ENCODE measurements at places on chromosomes 2 and 18.

GRCh38 chr2:139652385-139652784 lies 872.2 kb upstream of the NXPH2 start:
- no peak for DNase-seq

DNA sequence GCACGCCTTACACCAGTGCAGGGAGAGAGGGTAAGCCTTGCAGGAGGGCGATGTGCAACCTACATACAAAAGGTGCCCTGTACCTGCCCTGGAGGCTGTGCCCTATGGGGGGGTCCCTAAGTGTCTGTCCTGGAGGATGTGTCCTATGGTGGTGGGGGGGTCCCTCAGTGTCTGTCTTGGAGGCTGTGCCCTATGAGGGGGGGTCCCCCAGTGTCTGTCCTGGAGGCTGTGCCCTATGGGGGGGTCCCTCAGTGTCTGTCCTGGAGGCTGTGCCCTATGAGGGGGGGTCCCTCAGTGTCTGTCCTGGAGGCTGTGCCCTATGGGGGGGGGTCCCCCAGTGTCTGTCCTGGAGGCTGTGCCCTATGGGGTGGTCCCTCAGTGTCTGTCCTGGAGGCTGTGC lies 216.6 kb downstream of the HDAC4 start:
- DNase-seq: no peak

DNA sequence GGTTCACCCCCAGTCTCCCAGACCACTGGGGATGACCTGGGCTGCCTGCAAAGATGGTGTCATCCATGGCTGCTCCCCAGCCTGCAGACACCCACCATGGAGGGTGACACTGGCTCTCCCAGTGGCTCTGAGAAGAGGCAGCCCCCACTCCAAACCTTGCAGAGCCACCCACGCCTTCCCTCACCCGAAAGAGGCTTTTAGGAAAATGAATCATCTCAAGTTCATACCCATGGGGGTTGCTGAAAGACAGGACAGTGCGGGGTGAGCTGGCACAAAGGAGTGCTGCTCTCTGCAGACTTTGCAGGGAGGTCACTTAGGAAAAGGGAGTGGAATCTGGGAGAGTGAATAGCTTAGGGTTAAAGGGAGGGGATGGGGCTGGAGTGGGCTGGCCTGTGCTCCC lies 36.4 kb downstream of the MPHOSPH10 start:
- DNase-seq: peak; percentile 33

GRCh38 chr2:96541398-96542152 lies 5.0 kb downstream of the ARID5A start:
- no peak for DNase-seq

DNA sequence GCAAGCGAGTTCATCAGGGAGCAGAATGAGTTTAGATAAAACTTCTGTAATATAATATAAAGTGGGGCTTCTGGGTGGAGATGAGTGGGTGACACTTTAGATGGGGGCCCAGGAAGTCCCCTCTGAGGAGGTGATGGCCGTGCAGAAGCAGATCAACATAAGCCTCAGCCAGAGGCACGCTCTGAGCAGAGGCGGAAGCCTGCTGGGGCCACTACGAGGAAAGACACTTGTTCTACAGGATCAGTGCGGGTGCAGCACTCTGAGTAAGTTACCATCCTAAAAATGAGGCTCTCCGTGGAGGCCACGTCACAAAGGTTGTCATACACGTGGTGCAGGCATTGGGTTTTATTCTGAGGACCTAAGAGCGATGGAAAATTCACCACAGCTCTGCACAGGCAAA lies 22.3 kb downstream of the TMEM18 start:
- DNase-seq: peak; percentile 16

GRCh38 chr2:101446869-101447268 lies 28.0 kb downstream of the RFX8 start:
- DNase-seq: no peak

DNA sequence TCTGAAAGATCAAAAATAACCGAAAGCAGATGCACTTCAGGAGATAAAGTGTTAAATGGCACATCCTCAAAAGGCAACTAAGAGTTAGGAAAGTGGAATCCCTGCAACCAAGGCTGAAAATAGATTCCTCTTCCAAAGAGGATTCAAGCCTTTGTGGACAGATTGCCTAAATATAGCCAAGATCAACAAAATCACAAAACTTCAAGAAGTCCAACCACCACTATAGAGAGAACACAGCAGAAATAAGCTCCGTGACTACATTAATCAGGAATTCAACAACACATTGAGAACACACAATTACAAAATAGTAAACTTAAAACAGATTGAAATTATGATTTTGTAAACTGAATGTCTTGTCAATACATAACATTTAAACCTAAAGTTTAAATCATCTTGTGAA lies 165.7 kb downstream of the LNPK start:
- no peak for DNase-seq

DNA sequence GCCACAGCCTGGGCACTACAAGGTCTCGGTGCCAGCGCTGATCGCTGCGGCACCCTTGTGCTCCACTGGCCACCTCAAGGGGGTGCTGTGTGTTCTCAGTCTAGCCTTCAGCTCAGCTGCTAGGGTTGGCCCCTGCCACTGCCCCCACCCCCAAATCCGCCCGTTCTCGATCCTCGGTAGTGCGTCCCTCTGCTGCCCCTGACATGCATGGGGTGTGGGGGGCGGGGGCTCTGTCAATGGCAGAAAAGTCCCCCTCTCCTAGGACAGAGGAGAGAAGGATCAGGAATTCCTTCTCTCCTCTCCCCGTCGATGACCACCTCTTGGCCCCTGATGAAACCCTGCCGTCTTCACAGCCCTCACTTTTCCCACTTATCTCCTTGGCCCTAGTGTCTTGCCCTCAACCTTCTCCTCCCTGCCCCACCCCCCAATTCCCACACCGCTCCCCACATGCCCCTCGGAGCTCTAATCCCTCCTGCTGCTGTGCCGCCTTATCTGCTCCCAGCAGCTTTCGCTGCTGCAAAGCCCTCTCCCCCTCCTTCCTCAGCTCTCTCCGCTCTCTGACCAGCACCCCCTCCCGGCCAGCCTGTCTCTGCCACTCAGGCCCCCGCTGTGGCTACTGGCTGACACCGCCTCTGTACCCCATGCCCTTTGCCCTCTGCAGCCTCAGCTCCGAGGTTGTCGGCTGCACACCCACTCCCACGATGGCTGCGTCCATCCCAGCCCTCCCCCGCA lies 4.3 kb upstream of the ASIC4 start:
- peak; percentile 70 for DNase-seq

DNA sequence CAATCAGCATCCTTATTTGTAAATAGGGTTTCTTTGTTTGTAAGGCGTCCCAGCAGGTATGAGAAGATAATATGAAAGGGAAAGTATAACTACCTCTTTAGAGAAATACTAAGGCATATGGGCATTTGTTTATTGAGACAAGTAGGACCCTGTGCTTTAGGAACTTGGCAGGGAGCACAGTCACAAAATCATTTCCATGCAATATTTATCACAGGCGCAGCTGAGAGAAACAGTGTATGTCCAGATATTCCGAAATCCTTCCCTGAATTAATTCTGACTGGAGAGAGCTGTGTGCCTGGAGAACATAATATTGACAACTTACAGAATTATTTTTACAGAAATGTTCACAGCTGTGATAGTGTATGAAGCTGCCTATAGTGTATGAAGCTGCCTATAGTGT lies 416.7 kb downstream of the THSD7B start:
- no peak for DNase-seq

DNA sequence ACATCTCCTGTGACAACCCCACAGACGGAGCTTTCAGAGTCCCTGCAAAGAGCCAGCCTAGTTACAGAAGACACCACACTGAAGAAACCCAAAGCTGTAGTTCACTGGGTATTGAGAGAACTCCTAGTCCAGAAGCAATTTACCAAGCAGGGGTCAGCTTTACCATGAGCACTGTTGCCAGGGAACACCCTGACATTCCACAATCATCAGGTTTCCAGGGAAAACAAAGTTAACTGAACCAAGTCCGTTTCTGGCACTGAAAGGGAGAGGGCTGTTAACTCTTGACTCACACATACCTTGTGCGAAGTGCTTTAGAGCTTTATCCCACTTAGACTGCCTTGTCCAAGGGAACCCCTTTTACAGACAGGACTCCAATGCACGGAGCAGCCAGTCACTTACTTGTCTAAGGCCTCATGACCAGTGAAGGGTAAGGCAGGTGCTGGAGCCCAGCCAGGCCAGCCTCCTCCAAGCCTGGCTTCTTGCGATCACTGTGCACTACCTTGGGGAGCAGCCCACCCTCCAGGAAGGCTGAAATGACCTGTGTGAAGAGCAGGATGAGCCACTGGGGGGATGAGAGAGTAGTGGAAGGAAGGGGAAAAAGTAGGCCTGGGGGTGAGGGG lies 53.9 kb downstream of the REEP1 start:
- DNase-seq: no peak

GRCh38 chr2:38146275-38146906 lies 70.4 kb upstream of the CYP1B1 start:
- DNase-seq: peak; percentile 41

DNA sequence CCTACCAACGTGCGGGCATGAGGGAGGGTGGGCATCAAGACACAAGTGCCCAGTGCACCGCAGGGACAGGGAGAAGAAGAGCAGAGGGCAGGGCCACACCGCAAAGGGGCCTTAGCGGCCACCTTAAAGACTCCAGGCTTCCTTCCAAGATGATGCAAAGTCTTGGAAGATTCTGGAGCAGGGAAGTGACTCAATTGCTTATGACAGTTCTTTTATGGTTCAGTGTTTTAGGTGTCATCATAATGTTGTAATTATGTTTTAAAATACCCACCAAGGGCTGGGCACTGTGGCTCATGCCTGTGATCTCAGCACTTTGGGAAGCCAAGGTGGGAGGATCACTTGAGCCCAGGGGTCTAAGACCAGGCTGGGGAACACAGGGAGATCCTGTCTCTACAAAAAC lies 44.5 kb upstream of the SEMA4C start:
- no peak for DNase-seq

GRCh38 chr18:48892146-48892855 lies 58.5 kb downstream of the SMAD7 start:
- DNase-seq: no peak

DNA sequence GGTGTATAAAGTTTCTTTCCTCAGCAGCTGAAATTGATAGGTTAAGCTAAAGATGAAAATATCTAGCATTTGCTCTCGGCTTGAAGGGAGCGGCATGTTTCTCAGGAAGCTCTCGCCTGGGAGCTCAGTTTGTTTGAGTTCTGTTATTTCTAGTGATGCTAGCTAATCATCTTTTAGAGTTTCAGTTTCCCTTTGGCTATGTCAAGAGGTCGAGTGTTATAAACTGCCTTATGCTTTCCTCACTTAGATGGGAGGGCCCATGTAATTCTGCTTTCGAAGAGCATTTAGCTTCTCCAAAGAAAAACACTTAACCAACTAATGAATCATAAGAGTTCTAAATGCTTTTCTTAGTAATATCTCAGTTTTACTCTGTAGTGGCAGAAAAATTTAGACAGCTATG lies 33.6 kb downstream of the PLCL1 start:
- DNase-seq: no peak

DNA sequence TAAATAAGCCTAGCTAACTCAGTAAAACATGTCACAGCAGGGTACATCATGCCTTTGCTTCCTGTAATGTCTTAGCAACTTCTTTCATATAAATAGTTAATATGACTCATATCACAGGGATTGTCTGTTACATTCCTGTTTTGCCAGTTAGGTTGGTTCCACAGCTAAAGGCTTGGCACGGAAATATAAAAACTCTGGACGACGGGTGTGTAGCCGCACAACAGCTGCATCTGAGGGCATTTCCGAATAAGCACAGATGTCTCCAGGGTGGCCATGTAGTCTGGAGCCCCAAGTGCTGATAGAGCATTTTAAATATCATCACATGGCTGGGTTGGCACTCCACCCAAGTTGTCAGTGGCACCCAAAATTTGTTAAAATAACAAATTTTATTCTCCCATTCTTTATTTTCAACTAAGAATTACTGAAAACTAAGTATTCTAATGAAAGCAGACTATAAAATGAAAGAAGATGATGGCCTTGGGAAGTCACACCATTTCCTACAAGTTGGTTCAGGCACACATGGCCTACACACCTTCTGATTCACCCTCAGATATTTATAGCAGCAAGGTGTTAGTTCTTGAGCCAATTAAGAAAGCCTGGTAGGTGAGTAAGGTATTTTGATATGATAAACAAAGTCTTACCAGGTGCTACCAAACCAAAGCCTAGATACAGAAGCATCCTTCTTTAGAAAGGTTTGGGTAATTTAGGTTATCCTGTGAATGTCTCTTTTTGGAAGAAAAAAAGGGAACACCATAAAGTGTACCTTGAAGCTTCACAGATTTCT lies 61.8 kb upstream of the STK17B start:
- DNase-seq: no peak

GRCh38 chr18:37836071-37836970 lies 270.7 kb upstream of the CELF4 start:
- DNase-seq: no peak

DNA sequence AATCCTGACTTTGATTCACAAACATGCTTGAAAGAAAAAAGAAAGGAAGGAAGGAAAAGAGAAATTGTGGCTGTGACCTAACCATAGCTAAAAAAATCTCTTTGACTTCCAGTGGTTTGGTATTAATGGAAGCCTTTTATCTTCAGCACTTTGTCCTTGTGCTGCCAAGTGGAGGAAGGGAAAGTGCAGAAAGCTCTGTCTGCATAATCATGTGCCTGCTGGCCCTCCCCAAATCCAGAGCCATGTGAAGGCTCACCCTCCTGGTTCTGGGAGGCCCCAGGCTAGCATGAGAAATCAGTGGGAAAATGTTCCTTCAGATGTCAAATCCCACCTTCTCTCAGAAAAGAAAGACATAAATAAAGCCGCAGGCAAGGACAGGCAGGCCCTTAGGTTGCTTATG lies 48.3 kb upstream of the BMPR2 start:
- no peak for DNase-seq

GRCh38 chr2:229237270-229237669 lies 33.8 kb downstream of the PID1 start:
- DNase-seq: no peak

All from stimulated activated CD8-positive, alpha-beta memory T cell treated with anti-CD3 and anti-CD28 coated beads, Interleukin-4, amount 100 ng/mL, for 48 hours (primary cell).